ENCODE measurements at places on chromosomes 5 and 9.

- DNase-seq = no peak
Measured at GRCh38 chr9:96113032-96113431, 188.9 kb downstream of the HSD17B3 start.

- DNase-seq = no peak
Measured at GRCh38 chr9:117678871-117679270, 25.3 kb upstream of the TLR4 start.

DNA sequence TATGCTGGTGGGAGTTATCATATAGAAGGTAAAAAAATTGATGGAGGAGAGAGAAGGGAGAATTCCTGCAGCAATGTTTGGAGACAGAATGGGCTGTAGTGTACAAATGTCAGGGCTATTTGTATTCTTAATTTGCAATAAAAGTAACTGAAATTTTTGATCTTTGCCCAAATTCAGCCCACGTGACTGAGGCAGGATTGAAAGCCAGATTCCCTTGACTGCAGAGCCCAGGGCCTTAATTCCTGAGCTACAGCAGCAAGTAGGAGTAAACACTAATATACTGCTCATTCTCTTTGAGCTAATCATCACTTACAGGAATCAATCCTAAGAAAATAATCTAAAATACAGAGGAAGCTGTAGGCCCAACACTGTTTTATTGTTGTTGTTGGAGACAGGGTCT lies 5.2 kb upstream of the ANXA6 start:
- DNase-seq = no peak

DNA sequence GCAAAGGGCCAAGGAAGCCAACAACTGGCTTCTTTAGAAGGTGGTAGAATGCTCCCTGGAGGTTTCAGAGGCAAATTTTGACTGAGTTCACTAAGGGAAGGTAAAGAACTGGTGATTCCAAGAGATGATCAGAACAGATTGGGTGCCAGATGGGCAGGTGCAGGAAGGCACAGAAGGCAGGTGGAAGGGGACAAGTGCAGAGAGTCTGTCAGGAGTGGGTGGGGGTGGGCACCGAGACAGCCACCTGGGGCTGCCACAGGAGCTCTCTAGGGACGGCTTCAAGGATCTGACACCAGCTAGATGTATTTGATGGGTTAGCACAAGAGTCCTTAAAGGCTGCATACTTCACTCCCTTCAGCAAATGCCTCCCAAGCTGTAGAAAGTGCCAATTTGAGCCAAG lies 207.3 kb downstream of the PTTG1 start:
- no peak for DNase-seq

DNA sequence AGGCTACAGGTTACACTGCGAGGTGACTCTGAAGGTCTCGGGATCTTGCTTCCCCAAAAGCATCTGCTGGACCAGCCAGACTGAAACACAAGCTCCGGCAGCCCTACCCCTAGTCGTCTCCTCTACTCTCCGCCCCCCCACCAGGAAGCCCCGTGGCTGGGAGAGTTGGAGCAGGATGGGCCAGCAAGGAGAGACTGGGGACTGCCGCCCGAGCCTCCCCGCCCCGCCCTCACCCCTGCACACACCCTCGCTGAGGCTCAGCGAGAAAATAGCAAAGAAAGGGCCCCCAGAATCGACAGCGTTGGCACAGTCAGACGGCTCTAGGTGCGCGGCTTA lies 1.3 kb downstream of the TRIM7 start:
- DNase-seq = no peak

GRCh38 chr9:101673642-101674041 lies 64.8 kb downstream of the GRIN3A start:
- no peak for DNase-seq

DNA sequence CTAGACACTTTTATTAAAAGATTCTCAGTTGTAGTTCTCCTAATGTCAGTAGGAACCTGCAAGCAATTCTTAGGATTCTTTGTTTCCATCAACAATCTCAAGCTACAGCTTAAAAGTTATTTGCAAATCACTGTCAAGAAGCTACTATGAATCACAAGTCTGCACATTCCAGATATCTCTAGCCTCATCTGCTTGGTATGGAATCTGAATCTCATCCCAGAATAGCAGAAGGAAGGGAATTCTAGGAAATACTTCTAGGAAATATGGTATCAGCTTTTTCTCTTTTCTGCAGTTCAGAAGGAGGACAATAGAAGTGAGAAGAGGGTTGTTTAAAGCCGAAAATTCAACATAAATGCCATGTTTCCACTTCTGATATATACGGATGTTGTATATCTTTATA lies 792.2 kb upstream of the CDH9 start:
- DNase-seq = no peak

DNA sequence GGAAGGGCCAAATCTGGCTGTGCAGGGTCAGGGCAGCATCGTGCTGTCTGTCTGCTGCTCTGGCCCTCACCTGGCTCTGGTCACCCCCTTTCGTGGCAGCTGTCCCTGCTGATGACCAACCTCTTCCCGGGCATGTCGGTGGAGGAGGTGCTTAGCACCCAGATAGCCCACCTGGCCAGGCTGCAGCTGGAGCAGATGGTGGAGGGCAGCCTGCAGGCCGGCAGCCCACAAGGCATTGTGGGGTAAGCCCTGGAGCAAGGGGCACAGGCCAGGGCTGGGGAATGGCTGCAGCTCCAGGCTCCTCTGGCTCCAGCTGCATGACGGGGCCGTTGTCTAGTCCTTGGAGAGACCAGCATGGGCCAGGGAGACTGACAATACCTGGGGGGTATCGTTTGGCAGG lies 8.2 kb downstream of the TOR2A start:
- no peak for DNase-seq

GRCh38 chr9:137569609-137570203 lies 9.0 kb downstream of the DPH7 start:
- DNase-seq = no peak

- peak; percentile 25 for DNase-seq
Measured at GRCh38 chr9:135074354-135075233, 12.9 kb upstream of the OLFM1 start.

DNA sequence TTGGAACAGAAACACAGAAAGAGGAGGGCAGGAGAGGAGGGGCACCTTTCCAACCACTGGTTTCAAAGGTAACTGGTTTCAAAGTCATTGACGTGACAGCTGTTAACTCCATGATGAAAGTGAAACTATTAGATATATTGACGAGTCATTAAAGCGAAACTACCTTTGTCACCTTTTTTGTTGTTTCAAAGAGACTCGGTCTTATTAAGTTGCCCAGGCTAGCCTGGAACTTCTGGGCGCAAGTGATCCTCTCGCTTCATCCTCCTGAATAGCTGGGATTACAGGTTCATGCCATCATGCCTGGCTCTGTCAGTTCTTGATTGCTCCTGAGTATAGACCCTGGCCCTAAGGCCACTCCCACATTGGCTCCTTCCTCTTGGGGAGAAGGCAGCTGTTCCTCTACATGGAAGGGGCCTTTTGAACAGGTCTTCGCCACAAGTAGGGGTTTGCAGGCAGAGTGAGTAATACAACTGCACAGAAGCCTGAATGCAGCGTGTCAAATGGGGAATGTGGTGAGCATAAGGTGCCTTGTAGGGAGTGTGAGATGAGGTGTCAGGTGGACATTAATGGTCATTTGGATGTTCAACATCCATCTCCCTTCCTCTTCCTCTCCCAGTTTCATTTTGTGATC lies 3.4 kb upstream of the F12 start:
- no peak for DNase-seq

DNA sequence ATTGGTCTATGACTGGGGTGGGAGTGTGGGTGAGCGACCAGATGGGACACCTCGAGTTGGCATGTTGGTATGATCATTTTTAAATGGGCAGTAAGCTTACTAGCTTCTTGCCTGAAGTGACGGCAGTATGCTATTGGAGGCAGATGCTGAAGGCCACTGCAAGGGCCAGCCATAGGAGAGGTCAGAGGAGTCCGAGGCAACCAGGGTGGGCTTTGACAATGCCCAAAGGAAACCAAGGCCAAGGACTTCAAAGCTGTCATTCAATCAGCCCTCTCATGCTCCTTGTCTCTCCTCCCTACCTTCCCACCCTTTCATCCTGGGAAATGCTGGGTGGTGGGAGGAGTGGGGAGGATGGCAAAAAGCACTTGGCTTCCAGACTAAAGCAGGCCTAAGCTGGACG lies 57.1 kb upstream of the GLRX start:
- DNase-seq = no peak

- DNase-seq = no peak
Measured at GRCh38 chr9:114282104-114282485, 40.8 kb upstream of the ORM1 start.

- peak; percentile 62 for DNase-seq
Measured at GRCh38 chr9:21993893-21994555, at the start of gene CDKN2A. Gene CDKN2A, minus strand, starts transcription at chr9:21994392.

- DNase-seq = no peak
Measured at GRCh38 chr9:36966371-36967097, 67.5 kb downstream of the PAX5 start.

- DNase-seq = no peak
Measured at GRCh38 chr5:41927604-41928003, 2.5 kb downstream of the FBXO4 start.

GRCh38 chr9:14453286-14453685 lies 139.3 kb upstream of the NFIB start:
- no peak for DNase-seq

GRCh38 chr9:73213300-73213699 lies 61.6 kb downstream of the ANXA1 start:
- DNase-seq = no peak

DNA sequence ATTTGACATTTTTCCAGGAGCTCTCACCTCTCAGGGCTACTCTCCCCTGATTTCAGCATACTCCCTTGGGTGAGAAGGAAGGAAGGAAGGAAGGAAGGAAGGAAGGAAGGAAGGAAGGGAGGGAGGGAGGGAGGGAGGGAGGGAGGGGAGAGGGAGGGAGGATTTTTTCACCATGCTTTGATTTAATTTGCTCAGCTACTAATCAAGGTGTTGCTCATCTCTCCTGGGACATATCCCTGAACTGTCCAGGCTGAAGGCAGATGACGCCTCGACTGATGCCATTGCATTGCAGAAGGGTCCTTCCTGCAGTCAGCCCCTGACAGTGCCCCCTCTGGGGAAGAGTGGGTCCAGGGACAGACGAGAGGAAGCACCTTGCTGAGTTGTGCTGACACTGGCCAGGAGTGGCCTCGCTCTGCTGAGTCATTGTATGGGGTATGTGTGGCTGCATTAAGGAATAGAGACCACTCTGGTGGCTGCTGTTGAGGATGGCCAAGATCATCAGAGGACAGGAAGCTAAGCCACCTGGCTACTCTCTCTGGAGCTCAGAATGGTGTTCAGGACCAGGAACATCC lies 43.6 kb upstream of the CRB2 start:
- no peak for DNase-seq

DNA sequence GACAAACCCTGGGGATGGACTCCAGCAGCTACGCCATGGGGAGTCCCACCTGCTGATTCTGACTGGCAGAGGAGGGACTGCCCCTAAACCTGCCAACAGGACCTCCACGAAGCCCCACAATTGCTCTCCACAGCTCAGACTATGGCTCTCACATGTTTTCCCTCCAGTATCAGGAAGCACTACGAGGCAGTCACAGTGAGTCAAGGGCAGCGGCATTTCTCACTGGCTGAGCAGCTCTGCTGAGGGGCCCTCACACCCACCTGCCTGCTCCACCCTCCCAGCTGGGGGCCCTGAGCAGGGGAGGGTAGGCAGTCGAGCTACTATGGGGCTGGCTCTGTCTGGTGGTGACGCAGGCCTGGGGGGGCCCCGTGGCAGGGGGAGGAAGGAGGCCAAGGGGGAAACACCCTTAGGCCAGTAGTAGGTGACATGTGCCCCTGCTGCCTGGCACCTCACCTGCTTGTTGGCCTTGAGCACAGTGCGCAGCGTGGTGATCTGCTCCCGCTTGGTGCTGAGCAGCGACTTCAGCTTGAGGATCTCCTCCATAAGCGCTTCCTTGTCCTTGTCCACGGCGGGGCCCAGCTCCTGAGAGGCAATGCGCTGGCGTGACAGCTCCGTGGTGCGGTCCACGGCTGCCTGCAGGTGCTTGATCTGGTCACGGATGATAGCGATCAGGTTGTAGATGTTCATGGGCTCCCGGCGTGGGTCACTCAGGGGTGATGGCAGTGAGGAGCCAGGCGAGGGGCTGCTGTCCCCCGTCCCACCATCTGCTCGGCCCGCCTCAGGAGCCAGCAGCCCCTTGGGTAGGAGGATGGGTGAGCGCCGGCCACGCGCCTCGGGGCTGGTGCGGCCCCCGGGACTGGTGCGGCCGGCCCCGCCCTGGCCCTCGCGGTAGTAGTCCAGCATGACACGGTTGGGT lies 46.3 kb downstream of the BICD2 start:
- DNase-seq = no peak

GRCh38 chr9:27350382-27350976 lies 53.5 kb upstream of the EQTN start:
- no peak for DNase-seq

DNA sequence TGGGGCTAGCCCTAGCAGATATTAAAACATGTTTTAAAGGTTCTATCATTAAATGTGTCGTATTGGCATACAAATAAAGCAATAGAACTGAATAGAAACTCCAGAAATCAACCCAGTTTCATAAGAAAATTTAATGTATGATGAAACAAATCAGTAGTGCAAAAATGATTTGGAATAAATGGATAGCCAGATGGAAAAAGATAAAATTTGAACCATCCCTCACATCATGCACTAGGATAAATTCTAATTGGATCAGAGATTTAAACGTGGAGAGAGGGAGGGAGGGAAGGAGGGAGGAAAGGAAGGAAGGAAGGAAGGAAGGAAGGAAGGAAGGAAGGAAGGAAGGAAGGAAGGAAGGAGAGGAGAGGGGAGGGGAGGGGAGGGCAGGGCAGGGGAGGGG lies 235.3 kb downstream of the SEC61B start:
- DNase-seq = no peak

- no peak for DNase-seq
Measured at GRCh38 chr9:2220036-2220435, 204.9 kb downstream of the SMARCA2 start.

DNA sequence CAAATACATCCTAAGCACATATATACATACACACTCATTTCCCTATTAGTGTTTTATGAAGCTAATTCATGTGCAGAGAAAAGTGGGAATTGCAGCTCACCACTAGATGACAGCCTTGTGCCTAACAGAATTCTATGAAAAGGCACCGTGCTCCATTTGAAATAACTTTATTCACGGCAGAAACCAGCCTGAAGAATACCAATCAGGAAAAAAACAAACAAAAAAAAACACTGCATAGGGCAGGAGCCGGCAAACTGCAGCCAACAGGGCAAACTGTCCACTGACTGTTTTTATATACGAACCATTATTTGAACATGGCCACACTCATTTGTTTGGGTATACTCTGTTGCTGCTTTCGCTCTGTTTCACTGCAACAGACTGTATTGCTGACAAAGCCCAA lies 33.6 kb downstream of the ERMP1 start:
- no peak for DNase-seq

DNA sequence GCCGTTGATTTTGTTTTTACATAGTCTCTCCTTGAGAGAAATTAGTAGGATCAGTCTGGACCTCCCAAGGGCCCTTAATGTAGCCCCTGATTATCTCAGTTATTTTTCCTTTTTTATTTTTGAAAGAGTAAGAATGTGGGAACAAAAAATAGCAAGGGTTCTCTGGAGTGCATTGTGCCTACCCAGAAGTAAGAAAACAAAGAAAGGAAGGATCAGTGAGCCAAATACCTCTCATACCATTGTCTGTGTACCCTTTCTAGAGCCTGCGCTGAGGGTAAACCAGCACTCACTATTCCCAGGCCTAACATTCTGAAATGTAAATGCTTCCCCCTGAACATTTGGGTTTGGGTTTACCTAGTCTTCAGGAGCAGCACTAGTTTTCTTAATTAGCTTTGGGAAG lies 213.0 kb upstream of the TARS1 start:
- DNase-seq = no peak

- no peak for DNase-seq
Measured at GRCh38 chr9:14097666-14098415, 216.1 kb downstream of the NFIB start.

All from mesothelial cell of epicardium (in vitro differentiated cells).